ENCODE measurements at places on chromosomes 12 and 14.

DNA sequence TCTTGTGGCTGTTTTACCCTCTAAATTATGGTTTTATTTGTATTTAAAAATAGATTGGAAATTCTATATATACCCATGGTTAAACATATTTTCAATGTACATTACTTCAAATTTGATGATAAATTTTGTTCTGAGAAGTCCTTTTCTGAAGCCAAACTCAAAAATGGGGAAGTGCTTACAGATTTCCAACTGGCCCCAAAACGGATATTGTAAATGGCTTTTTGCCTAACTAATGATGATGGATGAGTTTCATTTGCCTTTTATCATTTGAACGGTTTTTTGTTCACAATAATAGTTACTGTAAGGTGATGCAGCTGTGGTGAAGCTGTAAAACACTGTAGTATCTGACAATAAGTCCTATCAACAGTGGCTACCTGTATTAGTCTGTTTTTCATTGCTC, 136.9 kb downstream of the FUT8 start:
- DNase-seq = no peak

DNA sequence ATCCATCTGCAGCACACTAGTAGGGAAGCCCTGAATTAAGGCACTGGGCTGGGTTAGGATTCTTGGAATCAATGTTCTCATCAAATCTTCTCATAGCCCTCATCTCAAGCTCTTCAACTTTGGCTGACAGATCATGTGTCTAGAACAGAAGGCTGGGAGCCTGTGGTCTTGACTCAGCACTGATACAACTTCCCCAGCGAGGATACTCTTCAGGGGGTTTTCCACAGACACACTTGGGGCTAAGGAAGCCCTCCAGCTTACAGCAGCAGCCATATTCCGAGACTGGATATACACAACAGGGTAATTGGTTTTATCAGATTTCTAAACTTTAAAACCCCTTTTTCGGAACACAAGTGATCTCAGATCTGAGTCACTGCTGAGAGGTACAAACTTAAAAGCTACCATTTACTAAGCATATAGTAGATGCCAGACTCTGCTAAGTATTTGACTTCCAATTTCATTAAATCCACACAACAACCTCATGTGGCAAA, 3.5 kb downstream of the FMNL3 start:
- no peak for DNase-seq

DNA sequence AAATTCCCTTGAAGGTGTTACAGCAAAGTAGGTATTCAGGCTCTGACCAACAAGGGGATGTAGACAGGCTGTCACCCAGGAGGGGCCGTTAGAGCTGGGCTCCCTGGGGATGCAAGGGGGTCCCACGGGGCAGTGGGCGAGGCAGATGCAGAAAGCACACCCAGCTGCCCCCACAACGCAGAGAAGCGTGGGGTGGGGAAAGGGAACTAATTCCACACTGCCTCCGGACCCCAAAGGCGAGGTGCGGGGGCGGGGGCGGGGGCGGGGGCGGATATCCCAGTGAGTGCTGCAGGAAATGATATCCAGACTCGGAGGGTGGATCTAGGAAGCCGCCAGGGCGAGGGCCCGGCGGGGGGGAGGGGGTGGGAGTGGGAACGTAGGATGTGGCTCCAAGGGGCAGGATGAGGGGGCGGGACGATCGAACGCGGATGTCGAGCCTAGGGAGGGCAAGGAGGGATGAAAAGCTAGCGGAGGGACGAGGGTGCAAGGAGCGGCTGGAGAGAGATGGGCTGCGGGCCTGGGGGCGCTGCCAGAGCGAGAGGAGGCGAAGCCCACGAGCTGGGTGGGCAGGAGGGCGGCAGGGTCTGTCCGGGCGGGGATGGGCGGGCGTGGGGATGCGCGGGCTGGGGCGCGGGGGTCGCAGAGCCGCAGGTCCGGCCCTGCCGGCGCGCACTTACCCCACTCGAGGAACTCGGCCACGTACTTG, 874 bp downstream of the CDC42BPB start:
- no peak for DNase-seq

GRCh38 chr12:44640427-44641190, 235.5 kb downstream of the NELL2 start:
- no peak for DNase-seq

GRCh38 chr14:52780893-52781292, 10.5 kb downstream of the GNPNAT1 start:
- no peak for DNase-seq

- DNase-seq = no peak
These were observed 5.5 kb downstream of the OR10AD1 start for GRCh38 chr12:48197549-48197970.

- DNase-seq = no peak
These were observed 170.1 kb downstream of the NRXN3 start for GRCh38 chr14:78340250-78340649.

DNA sequence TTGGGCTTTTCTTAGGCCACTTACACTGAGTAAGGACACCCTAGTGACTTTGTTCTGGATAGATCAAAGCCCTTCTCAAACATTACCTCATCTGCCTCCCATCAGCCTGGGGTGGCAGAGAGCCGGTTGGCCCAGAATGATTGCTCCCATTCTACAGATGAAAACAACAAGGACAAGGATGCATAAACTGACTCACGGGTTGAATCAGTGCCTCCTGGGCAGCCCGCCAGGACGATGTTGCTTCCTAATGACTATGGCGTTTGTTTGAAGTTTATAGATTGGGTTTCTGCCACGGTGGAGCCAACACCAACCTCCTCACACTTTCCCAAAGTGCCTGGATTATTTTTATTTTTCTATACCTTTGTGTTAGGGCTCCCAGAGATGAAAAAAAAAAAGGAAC, 3.6 kb upstream of the VRK1 start:
- DNase-seq = no peak

DNA sequence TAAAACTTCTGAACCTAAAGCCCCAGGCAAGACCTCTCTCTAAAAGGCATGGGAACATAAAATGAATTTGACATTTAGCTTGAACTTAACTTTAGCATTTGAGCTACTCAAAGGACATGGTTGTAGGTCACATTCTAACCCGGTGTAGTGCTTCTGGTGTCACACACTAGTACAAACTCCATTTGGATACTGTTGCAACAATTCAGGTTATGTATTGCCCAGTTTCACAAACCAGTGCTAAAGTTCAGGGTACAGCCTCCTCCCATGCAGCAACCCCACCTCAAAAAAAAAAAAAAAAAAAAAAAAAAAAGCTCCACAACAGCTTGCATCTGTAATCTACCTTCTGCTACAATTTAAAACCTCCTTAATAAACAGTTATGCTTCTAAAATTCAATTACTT, 7.8 kb downstream of the PPTC7 start:
- no peak for DNase-seq

DNA sequence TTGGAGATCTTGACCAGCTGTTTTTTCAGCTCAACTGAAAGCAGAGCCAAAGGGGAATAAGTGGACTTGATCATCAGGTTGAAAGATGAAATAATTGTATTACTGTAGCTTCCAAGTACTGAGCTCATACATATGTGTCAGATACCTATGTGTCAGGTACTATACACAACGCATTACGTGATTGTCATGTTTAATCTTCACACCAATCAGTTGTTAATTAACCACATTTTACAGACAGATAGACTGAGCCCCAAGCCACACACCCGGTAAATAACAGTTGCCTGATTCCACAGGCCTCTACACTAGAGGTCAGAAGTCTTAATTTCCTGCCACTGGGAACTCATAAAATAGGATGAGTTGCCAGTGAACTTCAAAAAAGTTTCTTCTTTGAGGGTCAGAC, 128.5 kb downstream of the GPR135 start:
- DNase-seq = no peak

DNA sequence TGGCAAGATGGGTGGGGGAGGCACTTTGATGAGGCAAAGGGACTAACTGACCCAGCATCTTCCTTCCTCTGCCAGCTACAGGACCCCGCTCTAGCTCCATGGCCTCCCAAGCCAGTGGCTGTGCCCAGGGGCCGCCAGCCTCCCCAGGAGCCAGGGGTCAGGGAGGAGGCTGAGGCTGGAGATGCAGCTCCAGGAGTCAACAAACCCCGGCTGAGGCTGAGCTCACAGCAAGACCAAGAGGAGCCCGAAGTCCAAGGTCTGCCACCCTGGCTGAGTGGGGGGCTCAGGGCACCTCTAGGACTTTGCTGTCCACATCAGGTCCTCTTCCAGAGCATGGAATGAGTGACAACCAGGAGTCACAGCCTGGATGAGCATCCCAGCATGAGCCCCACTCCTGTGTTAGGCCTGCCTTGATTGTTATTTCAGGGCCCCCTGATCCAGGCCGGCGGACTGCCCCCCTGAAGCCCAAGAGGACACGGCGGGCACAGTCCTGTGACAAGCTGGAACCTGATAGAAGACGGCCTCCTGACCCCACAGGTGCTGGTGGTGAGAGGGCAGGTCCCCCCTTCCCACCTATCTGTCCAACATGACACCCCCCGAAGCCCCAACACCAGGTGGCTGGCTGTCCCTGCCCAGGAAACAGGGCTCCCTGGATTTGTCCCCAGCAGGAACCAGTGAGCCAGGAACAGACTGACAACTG, 2.5 kb upstream of the CPNE6 start:
- no peak for DNase-seq

DNA sequence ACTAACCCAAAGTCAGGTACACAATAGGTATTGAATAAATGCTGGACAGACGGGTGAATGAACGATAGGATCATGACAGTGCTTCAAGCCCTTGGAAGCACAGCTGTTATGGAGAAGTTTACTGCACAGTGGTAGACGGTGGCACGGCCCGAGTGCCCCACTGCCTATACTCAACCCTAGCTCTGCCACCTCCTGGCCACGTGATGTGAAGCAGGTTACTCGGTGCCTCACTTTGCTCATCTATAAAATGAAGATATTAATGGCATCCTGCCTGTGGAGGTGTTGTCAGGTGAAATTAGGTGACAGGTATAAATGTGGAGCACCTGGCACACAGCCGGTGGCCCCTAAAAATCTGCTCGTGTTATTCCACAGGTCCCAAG, 5.8 kb downstream of the ASB2 start:
- peak; percentile 59 for DNase-seq

- DNase-seq = no peak
These were observed 60.7 kb upstream of the GZMB start for GRCh38 chr14:24694680-24695079.

- no peak for DNase-seq
These were observed 32.9 kb downstream of the RIN3 start for GRCh38 chr14:92546347-92547053.

GRCh38 chr14:104253901-104254353, 115.5 kb downstream of the KIF26A start:
- no peak for DNase-seq

DNA sequence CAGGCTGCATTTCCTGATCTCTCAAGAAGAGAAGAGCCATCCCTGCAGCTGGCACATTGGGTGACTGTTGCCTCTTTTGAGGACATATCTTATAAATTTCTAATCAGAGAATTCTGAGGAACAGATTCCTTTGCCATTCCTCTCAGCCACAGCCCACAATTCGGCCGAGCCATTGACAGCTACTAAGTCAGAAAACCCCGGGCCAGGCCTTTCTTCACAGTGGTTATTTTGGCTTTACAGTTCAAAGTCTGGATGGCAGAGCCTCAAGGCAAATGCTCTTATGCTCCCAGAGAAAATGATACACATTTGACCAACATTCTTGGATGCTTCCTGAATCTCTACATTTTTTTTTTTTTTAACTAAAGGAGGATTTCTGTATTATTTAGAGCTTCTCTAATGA, 138.4 kb upstream of the FRMD6 start:
- DNase-seq = no peak

- no peak for DNase-seq
These were observed 3.7 kb upstream of the NECAP1 start for GRCh38 chr12:8078398-8078797.

DNA sequence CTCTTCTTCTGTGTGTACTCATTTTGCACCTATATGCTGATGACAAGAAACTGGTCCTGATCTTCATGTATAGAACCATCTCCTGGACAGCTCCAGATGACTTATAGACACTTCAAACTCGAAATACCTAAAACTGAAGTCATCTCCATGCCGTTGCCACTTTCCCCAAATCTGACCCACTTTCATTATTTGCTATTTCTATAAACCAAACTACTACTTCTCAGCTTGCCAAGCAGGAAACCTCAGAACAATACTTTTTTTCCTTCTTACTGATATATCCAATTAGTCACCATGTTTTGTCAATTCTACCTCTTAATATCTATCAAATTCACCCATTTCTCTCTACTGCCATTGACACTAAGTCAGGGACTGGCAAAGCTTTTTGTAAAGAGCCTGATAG, 14.8 kb downstream of the SGPP1 start:
- DNase-seq = no peak

DNA sequence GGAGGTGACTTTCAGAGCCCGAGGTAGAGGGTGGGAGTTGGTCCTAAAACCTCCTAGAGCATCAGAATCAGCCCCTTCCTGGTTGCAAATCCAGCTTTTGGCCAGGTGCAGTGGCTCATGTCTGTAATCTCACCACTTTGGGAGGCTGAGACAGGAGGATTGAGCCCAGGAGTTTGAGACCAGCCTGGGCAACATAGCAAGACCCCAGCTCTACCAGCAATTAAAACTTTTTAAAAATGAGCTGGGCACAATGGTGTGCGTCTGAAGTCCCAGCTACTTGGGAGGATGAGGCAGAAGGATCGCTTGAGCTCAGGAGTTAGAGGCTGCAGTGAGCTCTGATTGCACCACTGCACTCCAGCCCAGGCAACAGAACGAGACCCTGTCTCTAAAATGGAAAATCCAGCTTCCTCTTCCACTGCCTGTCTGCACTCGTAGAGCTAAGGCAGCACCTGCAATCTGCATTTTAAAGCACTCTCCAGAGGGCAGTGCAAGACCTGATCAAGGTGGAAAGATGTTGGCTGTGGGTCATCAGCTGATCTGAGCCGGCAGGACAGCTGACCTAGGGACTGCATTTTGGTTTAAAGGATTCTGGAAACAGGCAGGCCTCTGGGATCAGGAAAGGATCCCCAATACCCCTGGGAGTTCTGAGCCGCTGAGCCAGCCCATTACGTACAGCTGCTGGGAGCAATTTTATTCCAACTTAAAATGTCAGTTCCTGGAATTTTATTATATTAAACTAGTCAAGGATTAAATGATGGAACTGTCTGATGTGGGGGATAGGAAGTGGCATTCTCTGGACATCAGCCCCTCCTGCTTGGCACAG, 1.8 kb upstream of the TESC start:
- DNase-seq = no peak

DNA sequence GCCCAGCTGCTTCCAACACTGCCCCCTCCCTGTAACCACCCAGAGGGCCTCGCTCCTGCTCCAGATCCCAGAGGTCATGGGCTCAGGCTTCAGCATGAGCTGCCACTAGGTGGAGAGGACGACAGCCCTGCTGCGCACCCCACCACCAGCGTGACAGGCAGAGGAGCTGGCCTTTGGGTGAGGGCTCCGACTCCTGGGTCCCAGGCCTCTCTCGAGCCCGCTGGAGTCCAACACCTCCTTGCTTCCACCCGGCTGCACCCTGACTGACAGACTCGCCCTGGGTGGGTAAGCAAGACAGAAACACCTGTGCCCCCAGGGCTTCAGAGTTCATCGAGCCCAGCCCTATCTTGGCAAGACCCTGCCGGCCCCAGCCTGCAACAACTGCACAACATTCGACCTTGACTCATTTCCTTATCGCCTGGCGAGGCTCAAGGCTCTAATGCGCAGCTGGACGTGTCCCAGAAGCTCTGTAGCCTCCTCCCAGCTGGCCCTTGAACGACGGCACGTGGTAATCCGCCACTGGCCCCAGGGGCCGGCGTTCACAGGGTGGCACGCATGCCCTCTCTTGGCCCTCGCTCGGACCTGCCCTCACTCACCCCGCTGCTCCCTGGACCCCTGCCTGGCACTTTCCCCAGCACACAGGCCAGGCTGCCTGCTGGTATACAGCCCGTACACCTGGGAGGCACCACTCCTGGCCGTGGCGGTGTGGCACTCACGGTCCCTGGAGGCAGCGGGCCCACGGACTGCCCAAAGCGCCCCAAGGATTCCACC, 28.0 kb downstream of the VPS37B start:
- no peak for DNase-seq

All from memory B cell (primary cell).